ENCODE measurements at places on chromosomes 6 and 20.

DNA sequence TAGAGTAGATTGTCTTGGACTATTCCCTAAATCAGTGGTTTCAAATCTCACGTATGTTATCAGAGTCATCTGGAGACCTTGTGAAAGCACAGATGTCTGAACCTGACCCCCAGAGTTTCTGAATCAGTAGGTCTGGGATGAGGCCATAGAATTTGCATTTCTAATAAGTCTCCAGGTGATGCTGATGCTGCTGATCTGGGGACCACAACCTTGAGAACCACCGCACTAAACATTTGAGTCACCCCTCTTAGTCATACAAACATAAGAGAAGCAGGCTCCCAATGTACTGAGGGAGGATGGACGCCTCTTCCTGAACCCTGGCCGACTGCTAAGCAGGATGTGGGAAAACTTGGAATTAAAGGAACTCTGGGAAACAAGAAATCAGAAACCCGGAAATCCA, 187.8 kb upstream of the PRDM1 start:
- DNase-seq: no peak

DNA sequence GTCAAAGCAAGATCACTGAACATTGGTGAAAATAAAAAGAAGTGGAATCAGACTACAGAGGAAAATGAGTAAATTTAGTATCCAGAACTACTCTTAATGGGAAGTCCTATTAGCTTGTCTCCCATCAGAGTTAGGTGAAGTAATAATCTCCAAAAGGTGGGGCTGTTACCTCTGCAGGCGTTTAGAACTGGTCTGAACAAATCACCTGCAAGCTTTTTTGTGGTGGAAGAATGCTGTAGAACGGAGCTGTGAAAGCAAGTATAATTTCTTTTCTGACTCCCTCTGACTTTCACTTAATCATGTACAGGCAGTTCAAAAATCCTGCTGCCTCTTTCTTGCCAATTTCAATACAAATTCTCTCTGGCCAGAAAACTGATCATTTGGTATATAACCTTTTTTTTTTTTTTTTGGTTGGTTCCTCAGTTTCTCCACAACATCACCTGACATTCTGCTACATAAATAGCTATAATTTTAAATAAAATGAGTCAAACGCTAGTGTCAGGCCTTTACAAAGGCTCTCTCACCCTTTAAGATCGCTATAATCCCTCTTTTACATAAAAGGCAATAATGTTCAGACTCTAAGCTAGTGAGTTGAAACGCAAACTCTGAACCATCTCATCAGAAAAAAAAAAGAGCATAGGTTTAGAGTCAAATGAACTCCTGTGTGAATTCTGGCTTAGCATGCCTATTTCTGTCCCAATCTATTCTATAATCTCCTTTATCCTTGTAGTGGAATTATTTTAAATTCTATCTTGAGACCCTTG, 38.8 kb downstream of the CITED2 start:
- no peak for DNase-seq

- DNase-seq: no peak
Measured at GRCh38 chr20:10344953-10345352, 89.1 kb downstream of the MKKS start.

DNA sequence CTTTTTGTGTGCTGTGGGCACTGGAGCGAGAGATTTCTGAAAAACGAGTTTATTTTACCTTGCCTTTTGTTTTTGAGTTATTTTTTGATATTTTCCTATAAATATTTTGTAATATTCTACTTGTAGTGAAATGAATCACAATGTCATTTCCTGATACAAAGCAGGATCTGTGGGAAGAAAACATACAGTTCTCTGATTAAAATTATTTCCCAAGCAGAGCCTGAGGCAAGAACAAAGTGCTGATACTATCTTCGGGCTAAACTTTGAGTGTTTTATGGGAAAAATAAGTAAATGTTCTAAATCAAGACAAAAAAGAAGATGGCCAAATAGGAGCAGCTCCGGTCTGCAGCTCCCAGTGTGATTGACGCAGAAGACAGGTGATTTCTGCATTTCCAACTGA, 33.7 kb upstream of the ELOVL5 start:
- no peak for DNase-seq

DNA sequence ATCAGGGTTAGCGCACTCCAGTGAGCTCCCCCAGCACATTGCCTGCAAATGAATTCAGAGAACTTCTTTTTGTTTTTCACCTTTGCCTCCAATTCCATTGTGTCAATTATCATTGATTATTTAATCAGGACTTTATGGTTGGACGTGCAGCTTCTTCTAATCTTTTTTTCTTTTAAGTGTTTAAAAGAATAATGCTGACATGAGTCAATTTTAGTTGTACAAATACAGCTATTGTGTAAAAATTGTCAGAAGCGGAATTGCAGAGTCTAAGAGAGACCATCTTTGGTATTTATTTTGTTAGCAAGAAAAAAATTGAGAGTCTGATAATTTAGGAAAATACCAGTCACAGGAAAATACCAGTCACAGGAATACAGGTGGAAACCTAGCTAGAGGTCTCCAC, 5.5 kb downstream of the ABT1 start:
- DNase-seq: no peak

DNA sequence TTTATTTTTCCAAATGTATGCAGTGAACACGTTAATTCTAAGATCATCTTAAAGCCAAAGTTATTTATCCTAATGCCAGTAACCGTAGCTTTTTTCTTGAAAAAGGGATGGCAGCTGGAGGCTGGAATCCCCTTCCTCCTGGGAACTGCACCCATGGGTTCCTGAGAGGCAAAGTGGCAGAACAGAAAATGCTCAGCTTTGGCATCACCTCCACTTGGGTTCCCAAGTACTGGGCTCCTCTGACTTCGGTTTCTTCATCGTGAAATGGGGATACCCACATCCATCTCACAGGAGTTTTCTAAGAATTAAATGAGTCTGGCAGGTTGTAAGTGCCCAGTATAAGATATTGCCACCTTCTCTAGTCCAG, 6.2 kb upstream of the DDX43 start:
- DNase-seq: no peak

- DNase-seq: no peak
Measured at GRCh38 chr6:94270091-94270948, 851.0 kb upstream of the EPHA7 start.

DNA sequence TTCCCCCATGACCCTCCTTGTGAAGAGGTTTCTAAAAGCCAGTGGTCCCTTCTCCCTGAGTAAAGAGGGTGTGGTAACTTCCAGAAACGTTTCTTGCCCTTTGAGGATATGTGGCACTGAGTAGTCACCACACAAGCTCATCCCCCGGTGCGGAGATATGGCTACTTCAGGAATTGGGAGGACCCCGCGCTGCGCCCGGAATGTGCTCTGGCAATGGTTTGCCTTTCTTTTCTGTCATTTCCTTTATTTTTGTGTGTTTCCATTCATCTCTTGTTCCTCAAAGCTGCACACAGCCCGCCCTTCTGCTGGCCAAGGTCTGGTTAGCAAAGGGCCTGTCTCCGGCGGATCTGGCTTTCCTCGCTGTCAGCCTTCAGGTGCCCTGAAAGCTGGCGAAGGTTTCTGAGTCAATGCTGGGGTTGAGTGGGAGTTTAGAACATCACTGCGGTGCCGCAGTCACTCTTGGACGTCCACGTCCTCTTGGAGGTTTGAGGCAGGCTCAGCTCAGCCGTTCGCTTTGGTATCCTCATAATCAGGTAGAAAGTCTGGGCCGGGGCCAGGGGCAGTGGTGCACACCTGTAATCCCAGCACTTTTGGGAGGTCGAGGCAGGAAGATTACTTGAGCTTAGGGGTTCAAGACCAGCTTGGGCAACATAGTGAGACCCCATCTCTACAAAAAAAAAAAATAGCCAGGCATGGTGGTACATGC, 67.2 kb downstream of the TCP11 start:
- no peak for DNase-seq

GRCh38 chr6:46305833-46306232, 135.1 kb upstream of the ENPP5 start:
- DNase-seq: no peak

GRCh38 chr6:11392778-11393507, 144.6 kb upstream of the TMEM170B start:
- DNase-seq: no peak

DNA sequence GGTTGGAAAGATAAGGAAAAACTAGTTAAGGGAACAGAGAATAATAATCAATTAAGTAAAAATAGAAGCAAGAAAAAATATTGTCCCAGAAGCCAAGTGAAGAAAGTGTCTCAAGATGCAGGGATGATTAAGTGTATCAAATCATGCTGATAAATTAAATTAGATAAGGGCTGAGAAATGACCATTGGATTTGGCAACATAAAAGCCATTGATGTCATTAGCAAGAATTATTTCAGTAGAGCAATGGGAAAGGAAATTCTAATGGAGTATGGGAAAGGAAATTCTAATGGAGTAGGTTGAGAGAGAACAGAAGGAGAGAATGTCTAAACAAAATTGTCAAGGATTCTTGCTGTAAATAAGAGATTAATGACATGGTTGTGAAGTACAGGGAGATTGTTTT, 146.8 kb downstream of the TFAP2B start:
- DNase-seq: no peak

DNA sequence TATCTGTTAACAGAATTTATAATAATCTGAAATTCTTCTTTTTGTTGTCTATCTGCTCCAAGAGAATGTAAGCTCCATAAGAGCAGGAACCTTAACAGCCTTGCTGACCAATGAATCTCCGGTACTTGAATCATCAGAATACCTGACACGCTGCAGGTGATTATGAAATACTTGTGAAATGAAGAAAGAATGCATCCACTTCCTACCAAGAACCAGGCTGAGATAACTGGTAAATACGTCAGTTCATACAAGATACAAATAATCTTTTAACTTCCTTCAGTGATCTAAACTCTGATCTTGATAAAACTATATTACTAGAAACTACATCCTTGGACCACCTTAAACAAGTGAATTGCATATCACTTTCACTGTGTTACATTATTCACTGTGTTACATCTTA, 116.2 kb downstream of the MAP3K5 start:
- DNase-seq: no peak

- no peak for DNase-seq
Measured at GRCh38 chr20:31662372-31662854, 24.7 kb downstream of the COX4I2 start.

DNA sequence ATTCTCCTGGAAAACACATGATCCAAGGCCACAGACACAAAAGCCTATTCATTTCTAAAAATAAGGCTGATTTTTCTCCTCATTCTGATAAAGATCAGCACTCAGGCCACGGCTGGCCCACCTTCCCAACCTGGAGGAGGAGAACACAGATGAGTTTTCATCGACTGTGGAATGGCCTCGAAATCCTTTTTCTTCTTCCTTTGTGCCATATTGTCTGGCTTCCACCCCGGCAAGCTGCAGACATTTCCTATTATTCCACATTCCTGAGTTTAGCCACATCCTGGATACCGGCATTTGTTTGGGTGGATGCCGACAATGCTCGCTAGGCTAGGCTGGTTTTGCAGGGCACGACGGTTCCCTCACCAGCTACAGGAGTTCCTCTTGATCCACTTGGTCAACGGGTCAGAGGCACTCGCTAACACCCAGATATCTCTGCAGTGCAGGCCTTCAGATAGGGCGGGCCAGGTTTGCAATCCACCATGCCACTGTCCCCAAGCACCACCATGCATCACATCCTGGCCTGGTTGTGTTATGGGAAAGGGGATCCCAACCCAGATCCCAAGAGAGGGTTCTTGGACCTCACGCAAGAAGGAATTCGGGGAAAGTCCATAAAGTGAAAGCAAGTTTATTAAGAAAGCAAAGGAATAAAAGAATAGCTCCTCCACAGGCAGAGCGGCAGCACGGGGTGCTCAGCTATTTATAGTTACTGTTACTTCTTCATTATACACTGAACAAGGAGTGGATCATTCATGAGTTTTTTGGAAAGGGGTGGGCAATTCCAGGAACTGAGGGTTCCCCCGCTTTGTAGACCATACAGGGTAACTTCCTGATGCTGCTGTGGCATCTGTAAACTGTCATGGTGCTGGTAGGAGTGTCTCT, 4.2 kb upstream of the CTSZ start:
- no peak for DNase-seq

- DNase-seq: no peak
Measured at GRCh38 chr6:84652356-84653026, 111.9 kb downstream of the TBX18 start.

DNA sequence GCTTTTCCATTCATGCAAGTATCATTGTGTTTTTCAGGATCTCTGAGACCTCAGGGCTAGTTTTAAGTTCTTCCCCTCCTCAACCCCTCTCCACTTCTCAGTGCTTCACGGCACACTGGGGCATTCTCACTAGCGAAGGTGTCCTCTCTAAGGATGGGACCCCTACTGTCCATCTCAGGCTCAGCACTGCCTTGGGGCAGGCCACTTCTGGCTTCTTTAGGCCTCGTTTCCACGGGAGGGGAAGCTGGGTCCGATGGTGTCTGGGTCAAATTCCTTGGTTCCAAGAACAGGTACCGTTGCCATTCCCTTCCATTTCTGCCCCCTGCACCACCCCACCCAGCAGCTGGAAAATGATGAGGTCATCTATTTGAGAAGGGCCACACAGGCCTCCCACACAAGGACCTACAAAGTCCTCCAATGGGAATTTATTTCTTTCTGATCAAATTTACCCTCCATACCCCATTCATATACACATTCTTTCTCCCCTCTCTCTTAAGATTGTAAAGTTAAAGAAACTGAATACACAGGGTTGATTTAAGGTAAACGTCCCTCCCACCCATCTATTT, 17.2 kb downstream of the GNAS start:
- DNase-seq: no peak

DNA sequence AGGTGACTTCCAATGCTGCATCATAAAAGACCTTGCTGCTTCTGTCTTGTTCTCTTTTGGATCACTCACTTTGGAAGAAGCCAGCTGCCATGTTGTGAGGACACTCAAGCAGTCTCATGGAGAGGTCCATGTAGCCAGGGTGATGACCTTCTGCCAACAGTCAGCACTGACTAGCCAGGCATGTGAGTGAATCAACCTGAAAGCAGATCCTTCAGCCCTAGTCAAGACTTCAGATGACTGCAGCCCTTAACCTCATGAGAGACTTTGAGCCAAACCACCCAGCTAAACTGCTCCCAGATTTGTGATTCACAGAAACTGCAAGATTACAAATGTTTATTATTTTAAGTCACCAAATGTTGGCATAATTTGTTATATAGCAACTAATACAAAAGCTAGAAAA, 86.0 kb upstream of the IYD start:
- no peak for DNase-seq

GRCh38 chr6:142909686-142910085, 35.3 kb downstream of the HIVEP2 start:
- DNase-seq: no peak
